HL-60 (cell line): ENCODE measurements at places on chromosomes 6 and 20.

DNA sequence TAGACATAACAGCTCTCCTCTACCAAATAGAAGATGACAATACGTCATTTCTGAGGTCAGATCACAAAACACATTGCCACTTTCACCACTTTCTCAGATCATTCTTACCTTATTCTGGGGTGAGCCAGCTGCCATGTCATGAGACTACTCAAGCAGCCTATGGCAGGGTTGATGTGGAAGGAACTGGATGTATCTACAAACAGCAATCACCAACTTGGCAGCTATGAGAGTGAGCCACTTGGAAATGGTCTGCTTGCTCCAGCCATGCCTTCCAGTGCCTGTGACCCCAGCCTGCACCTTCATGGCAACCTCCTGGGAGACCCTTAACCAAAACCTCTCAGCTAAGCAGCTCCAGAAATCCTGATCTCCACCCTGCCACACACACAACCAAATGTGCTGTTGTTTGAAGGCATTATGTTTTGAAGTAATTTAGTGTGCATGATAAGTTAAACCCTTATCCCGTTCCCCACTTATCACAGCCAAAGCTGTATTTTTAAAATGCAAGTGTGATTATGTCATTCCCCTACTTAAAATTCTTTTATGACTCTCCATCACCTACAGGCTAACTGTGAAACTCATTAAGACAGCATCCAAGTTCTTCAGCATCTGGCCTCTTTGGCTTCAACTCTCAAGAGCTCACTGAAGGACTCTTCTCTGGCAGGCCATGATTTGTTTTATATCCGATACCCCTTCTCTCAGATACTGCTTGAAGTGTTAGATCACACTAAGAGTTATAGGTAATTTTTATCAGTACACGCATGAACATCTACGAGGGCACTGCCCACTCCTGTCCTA, 150.6 kb downstream of the LY86 start:
- DNase-seq: no peak

DNA sequence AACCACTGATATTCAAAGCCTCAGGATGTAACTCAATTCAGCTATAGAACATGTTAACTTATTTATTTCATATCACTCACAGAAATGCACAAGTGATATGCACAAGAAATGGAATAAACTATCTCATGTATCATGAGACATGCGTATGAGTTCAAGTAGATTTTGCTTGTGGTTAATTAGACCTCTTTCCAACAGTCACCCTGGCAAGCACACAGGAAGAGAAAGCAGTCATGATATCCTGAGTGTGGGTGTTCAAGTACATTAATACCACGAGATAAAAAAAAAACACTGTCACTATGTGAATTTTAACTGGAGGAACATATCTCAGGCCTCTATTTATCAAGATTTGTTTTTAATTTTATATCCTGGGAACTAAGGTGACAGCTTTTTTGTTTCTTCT, 64.2 kb downstream of the LAMP5 start:
- DNase-seq: no peak

- DNase-seq: no peak
Measured at GRCh38 chr6:169479783-169480495, 221.9 kb downstream of the WDR27 start.

- no peak for DNase-seq
Measured at GRCh38 chr20:45788351-45788750, 3.3 kb downstream of the WFDC3 start.

GRCh38 chr20:25470045-25470444, 62.6 kb downstream of the GINS1 start:
- peak; percentile 30 for DNase-seq

DNA sequence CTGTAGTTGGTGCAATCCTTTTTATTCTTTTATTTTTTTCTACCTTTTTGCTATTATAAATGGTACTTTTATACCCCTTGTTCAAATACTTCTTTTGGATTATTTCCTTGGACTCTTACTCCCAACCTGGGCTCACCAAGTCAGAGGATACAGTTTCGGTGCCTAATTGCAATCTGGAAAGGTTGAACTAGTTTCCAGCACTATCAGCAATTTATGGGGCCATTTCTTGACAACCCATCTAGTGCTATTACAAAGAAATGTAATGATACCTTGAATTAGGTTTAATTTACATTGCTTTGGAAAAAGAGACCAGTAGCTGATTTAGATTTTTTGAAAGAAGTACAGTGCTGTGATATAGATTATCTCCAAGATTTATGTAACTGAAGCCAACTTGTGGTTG, 5.2 kb downstream of the PTPRA start:
- no peak for DNase-seq

DNA sequence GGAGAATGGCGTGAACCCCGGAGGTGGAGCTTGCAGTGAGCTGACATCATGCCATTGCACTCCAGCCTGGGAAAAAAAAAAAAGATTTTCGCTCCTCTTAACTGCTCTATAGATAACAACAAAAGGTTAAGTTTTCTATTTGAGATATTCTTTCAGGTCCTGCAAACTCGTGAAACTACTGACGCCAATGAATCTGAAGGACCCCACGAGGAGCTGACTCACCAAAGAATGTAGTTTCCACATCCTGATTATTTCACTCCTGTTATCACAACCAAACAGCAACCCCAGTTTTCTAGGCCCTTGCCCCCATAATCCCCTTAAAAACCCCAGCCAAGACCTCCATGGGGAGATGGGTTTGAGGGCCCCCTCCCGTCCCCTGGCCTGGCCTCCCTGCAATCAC, 58.7 kb downstream of the OTOR start:
- no peak for DNase-seq

GRCh38 chr6:137715589-137716045, 151.4 kb upstream of the TNFAIP3 start:
- DNase-seq: no peak

- DNase-seq: no peak
Measured at GRCh38 chr20:63430891-63431290, 41.6 kb downstream of the KCNQ2 start.

DNA sequence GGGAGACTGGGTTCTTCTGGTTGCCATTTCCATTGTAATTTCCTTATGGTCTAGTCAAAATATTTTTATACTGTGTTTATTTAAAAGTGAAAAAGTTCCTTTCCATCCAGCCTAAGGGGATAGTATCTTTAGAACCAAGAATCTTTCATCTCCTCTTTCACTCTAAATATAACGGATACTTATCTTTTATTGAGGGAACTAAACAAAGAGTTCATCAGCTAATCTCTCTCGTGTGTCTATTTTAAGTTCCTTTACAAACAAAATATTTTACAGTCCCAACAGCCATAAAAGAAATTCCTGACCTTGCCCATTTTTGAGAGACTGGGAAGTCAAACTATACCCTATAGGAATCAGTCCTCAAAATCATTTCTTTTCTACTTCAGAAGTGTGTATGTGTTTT, 232.7 kb downstream of the NKAIN2 start:
- DNase-seq: no peak

DNA sequence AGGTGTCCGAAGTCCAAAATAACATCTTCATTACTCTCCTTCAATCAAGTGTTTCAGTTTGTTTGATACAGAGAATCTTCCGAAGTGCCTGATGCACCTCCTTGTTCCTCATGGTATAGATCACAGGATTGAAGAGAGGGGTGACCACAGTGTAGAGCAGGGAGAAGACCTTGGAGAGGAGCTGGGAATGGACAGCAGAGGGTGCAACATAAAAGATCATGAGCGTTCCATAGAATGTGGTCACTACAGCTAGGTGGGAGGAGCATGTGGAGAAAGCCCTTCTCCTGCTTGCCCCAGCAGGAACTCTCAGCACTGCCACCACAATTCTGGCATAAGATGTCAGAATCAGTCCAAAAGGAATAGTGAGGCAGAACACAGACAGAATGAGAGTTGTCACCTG, 11.9 kb downstream of the OR12D1 start:
- DNase-seq: no peak

GRCh38 chr6:132253211-132253610, 148.1 kb downstream of the MOXD1 start:
- no peak for DNase-seq

DNA sequence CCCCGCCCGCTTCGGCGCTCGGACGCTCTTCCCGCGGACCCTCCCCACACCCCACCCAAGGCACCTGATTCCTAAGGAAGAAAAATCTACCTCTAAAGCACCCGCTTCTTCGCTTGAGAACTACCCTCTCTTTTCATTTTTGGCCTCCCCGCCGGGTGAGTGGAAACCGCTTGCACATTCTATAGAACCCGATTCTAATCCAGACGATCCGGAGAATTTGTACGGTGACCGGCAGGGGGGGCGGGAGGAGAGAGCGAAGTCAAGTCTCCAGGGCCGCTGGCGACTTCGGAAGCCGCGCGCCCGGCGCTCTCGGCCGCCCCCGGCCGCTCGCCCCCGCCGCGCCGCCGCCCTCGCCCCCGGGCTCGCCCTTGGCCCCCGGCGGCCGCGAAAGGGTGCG, at the start of gene RBM24:
RBM24 (plus strand) TSS at position 262 of the 397 bp plus-strand sequence. CDS start 221 bp downstream, outside the sequence.
- peak; percentile 43 for DNase-seq

DNA sequence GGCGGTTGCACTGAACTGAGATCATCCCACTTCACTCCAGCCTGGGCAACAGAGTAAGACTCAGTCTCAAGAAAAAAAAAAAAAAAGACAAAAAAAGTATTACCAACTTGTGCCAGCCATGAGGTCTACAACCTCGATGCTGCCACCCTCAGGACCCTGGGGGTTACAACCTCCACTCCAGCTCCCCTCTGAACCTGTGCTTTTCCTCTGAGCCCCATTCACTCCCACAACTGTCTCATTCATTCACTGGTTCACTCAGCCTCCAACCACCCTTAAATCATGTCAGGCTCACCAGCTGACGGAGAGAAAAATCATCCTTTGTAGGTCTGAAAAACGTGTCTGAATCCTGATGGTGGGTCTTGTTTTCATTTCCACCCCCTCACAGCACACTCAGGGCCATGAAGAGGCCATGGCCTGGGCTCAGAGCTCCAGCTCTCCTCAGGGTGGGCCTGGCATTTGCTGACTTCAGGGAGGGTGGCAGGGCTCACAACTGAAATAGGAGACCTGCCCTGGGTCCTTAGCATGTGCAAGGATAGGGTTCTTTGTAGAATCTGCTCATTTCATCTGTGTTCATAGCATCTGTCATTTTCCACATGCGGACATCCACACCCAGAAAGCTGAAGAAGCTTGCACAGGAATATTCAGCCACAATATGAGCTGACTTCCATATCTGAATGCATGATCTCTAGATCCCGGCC, 1.9 kb upstream of the ULBP1 start:
- no peak for DNase-seq

GRCh38 chr6:1335367-1336037, 23.6 kb downstream of the FOXQ1 start:
- DNase-seq: peak; percentile 56

DNA sequence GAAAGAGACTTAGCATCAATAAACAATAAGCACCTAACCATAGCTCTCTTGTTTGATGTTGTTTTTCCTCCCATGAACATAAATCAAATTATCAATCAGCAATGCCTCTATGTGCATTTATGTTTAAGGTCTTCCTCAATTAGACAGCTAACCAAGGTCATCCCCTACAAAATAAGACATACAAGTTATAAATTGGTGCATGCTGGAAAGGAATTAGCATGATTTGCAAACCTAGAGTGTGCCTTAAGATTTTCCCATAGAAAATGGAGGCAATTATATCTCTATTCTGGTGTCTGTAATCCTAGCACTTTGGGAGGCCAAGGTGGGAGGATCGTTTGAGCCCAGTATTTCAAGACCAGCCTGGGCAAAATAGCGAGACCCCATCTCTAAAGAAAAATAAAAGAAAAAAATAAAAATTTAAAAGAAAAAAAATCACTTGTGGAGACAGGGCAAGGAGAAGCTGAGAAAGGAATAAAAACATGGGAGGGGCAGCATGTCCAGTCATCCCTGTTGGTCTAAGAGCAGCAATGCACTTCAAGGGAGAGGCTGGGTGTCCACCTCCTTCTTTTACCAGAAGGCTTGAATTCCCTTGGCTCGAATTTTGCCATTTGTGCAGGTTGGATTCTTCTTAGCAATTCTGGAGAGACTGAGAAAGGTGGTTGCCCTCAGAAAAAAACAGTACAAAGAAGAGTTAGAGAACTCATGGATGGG, 9.3 kb upstream of the SLPI start:
- DNase-seq: no peak

DNA sequence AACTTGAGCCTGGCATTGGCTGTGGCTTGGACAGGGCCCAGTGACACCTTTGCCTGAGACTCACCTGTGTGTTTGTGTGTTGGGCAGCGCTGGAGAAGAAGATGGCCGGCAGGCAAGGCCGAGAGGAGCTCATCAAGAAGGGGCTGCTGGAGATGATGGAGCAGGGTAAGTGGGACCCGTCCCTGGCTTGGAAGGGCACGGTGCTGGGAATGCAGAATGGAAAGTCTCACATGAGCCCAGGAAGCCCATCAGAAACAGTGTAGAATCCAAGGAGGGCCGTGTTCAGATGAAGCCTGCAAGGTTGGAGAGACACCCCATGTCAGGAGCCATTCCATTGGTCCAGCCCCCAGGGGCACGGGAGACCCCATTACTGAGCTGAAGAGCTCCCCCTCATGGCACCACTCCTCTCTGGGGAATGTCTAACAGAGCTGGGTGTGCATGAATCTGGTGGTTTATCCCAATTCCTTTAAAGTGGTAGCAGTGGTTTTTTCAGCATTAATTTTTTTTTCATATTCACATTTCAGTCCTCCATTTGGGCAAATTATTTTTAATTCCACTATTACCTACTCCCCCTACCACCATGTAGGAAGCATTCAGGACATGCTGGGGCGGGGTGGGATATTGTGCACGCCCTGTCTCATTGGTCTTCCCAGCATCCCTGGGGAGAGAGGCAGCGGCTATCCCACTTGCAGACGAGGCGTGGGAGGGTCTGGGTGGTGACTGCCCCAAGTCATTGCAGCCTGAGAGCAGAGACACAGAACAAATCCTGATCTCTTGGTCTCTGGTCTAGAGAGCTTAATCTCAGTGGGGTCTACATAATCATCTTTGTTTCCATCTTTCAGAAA, 143.6 kb downstream of the PHACTR3 start:
- no peak for DNase-seq

GRCh38 chr6:166954118-166954713, 2.1 kb downstream of the RNASET2 start:
- no peak for DNase-seq

DNA sequence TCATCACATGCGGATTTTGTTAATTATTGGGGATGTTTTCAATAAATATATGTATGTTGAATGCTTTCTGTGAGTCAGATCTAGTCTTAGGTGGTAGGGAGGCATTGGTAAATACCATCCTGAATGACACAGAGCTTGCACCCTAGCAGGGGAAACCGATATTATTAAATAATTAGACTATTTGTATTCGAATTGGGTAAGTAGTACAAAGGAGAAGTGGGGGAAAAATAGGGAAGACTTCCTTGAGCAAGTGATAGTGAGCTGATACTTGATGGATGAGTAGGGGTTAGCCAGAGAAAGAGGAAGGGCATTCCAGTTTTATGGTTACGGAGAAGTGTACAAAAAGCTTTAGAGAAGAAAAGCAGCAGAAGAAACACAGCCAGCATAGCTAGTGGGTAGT, 1.5 kb downstream of the RIOK1 start:
- no peak for DNase-seq

- no peak for DNase-seq
Measured at GRCh38 chr6:17998442-17998841, 11.0 kb upstream of the KIF13A start.
